Esophagus muscularis mucosa (tissue), 4 donors: ENCODE measurements at places on chromosomes 2 and 18.
A peak's percentile ranks its signal among the peaks of the same experiment; 100 is the strongest.

DNA sequence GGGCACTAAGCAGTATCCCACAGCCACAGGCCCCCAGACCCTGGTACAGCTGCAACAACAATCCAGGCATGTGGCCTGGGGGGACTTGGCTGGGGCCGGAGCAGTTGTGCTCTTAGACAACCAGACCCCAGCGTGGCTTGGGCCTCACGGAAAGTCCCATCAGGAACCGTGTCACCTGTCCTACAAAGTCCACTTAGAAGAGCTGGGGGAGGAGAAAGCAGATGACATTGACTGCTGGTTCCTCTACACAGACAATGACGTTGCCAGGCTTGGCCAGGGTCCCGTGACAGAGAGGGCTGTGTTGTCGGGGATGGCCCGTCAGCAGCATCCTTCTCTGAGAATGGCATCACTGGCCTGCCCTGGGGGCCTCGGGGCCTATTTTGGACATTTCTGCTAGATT lies 124.5 kb downstream of the SEPTIN10 start:
- DNase-seq: no peak

DNA sequence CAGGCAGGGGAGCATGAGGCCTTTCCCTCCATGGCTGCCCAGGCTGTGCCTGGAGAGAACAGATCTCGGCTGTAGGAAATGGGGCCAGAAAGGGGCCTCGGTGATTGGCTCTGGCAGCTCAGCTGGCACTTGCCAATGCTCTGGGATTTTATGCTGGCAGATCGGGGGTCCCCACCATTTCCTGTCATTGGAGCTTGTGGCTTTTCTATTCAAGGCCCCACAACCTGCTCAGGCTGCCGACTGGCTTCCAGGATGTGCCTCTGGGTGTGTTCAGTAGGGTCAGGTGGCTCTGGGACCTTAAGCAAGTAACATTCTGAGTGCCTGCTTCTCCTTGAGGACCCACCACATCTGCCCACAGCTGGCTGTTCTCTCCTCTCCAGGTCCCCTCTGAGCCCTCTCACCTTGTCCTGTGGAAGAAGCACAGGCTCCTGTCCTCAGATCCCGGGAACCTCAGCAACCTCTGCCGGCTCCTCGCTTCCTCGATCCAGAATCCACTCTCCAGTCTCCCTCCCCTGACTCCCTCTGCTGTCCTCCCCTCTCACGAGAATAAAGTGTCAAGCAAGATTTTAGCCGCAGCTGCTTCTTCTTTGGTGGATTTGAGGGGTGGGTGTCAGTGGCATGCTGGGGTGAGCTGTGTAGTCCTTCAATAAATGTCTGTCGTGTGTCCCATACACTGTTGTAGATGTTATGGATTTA lies 4.2 kb downstream of the GNLY start:
- DNase-seq: no peak

GRCh38 chr2:118832791-118833715 lies 14.4 kb downstream of the EN1 start:
- DNase-seq: no peak

DNA sequence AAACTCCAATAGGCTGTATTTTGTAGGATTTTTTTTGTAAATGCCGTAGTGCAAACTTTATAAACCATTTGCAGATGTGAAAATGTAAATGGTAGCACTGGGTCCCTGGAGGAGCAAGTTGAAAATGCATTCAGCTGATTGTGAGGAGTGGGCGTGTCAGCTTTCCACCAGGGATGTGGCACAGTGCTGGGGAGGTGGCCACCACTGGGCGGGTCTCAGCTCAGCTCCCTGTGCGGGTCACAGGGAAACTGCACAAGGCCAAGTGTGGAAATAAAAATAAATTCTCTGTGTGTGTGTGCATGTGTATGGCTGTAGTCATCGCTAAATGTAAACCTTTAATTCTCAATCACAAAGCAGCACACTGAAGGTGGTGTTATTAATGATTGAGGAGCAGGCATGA lies 137.2 kb upstream of the PXDN start:
- no peak for DNase-seq

DNA sequence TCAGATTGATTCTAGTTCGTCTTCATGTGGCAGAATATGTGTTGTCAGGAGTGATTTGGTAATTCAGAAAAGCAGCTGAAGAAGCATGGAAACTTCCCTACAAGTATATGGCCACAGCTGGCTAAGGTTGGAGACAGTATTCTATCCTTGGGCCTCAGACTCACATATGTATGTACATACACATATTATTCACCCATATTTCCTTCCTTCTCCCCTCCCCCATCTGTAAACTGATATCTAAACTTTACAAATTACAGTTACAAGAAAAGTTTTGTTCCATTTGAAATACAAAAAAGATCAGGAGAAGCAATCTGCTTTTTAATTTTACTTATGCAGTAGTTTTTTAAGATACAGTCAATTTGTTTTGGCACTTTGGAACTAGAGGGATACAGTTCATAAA lies 3.1 kb downstream of the SP3 start:
- DNase-seq: no peak

GRCh38 chr2:125961739-125962138 lies 694.2 kb upstream of the GYPC start:
- DNase-seq: no peak

- no peak for DNase-seq
Observed at GRCh38 chr2:225891013-225891412, 491.5 kb downstream of the NYAP2 start.

DNA sequence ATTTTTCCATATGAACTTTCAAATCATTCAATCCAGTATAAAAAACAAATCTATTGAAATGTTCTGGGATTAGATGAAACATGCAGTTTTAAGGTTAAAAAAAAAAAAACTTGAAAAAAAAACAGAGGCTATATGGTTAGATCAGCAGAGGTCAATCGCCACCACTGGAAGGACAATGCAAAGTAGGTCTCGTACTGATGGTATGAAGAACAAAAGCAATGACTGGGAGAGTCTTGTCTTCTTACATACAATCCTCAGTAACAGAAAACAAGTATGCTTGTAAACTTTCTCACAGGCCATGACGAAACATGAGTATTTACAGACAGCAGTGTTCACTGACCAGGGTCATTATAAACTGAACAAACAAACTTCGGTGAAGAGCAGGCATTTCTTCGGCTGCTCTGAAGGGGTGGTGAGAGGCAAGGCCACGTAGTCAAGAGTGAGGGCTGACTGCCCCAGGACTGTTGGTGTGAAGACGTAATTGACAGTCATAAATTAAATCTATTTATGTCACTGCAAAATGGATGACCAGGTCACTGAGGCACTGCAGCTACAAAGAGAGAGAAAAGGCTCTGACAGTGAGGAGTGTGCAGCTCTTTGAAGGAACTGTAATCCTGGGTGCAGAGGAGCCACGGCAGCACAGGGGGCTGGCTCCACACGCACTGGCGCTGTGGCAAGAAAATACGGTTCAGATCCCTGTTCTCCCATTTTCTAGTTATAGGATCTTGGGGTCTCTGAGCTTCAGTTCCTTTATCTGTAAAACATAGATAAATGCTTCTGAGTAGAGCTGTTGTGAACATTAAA lies 60.0 kb downstream of the NXPH2 start:
- peak; percentile 50 for DNase-seq

- DNase-seq: no peak
Observed at GRCh38 chr2:121409388-121409787, 121.3 kb upstream of the RNU4ATAC start.

DNA sequence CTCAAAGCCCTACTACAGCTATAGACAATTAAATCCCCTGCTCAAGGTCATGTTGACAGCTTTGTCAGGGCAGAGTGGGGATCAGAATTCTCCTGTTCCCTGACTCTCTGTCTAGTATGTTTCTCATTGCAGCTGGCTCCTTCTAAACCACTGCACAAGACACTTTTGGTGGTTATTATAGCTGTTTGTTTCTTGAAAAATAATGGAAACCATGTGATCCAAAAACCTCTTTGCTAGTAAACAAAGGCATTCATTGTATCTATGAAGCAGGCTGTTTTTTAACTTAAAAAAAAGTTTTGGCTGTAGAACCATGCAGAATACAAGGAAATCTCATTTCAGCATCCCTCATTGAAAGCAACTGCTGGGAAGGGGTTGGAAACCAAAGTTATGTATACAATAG lies 352.5 kb upstream of the EPHA4 start:
- no peak for DNase-seq

DNA sequence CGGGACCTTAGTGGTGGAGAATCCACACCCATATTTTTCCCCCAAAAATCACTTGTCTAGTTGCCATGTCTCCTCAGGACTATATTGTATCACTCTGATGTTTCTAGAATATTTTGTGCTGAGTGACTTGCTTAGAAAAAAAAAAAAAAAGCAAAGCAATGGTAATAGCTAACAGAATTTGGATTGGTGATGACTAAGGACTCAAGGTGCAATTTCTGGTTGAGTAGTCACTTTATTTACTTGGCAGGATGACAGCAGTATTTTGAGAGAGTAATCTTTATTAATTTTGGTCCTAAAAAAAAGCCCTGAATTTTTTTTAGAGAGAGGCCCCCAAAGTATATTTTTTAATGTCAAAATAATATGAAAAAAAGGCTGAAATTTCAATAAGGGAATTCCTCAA lies 32.8 kb upstream of the MYO3B start:
- no peak for DNase-seq
